Nucleus accumbens (tissue), 56 donors: ENCODE measurements at places on chromosomes 2 and 18.

- DNase-seq: no peak
These were observed 259.0 kb downstream of the AGAP1 start for GRCh38 chr2:235752846-235753245.

DNA sequence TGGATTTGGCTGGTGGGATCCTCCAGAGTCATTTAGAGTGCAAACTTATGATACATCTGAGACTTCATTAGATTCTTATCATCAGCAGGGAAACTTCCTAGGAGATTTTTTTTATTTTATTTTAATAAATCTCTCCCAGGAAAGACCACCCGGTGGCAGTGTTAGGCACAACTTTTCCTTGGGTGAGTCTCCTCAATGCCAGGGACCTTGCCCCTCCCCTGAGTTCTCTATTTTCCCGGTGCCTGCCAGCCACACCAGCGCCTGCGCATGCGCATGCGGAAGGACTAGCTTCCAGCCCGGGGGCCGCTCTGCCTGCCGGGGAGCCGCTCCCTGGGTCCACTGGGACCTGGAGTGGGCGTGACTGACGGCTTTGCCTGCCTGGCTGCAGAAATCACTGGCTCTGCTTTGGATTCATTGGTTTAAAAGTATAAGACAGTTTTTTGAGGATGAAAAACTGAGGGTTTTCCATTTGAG lies 86.6 kb downstream of the TMEM182 start:
- peak; percentile 66 for DNase-seq

DNA sequence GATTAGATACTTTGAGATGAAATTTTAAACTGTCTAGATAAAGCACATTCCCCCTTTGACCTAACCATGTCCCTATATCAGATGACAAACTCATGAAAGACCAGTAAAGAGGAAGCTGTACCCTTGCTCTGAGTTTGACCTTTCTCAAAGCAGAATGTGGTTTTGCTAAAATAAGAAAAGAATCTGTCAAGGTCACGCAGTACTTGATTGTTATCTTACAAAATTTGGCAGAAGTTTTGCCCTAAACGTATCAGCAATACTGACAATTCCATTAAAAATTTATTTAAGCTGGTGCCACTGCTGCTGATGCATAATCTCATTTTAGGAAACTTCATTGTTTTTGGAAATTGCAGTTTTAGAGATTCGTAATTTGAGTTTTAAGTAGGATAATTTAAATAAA lies 31.2 kb upstream of the GALM start:
- no peak for DNase-seq

DNA sequence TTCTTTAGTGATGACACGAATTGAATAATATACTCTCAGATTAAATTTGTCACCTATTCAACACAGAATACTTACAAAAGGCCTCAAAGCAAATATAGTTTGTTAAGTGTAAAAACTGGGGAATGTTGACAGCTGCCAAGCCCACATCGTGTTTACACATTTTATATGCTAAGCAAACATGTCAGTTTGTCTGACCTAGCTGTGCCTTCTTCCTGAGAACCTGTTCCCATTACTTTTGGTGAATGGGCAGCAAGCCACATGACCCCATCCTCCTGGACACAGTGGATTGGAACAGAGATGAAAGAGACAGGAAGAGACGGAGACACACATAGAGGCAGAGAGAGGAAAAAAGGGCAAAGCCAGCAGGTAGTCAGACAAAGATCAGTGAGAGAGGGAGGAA lies 22.9 kb upstream of the CUL3 start:
- DNase-seq: no peak
